Activated CD4-positive, alpha-beta T cell treated with anti-CD3 and anti-CD28 coated beads, Interleukin-2, amount 10 ng/mL, durations not matched to agents 24 days and 14 days (primary cell): ENCODE measurements at places on chromosomes 3 and 15.

GRCh38 chr15:101382544-101382943 lies 87.5 kb upstream of the SNRPA1 start:
- DNase-seq: no peak

DNA sequence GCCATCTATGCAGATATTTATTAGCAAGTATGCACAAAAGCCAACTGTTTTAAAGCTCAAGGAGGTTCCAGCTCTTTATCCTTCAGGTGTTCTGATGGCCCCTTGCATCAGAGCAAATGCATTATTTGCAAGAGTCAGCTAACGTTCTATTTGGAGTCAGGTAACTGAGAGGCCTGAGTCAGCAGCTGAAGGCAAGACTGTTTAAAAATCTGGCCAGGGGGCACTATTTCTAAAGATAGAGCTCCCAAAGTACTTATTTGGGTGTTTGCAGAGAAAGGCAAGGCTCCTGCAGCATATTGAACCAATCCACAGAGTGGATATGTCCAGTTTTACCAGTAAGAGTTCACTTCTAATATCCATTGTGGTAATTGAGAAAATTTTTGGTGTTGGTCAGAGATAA lies 146.1 kb downstream of the LRTM1 start:
- no peak for DNase-seq

GRCh38 chr15:85094685-85095084 lies 113.0 kb downstream of the PDE8A start:
- no peak for DNase-seq

DNA sequence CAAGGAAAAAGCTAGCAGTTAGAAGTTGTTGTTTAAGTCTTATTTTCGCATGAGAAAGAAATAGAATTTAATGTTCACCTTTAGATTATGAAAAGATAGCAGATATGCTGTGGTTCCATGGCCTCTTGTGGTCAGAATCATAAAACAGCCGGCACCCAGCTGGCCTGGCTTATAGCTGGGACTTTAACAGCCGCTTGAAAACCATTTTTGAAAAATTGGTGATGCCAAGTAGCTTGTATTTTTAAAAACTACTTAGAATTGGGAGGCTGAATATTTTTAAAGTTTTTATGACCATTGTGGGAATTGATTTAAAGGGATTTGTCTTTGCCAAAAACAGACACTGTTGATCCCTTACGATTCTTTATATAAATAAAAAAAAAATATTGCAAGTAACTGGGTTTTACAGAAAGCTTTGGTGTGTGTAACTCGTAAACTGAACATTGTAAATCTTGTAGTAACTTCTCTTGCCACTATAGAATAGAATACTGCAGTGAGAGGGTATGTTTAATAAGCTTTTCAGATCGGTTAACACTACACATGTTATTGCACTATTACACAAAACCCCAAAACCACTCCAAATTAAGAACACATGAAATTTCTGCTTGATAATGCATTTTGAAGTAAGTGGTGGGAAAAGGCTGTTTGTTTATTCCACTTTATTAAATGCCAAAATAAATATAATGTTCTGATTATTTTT lies 6.6 kb downstream of the ARRDC4 start:
- no peak for DNase-seq

DNA sequence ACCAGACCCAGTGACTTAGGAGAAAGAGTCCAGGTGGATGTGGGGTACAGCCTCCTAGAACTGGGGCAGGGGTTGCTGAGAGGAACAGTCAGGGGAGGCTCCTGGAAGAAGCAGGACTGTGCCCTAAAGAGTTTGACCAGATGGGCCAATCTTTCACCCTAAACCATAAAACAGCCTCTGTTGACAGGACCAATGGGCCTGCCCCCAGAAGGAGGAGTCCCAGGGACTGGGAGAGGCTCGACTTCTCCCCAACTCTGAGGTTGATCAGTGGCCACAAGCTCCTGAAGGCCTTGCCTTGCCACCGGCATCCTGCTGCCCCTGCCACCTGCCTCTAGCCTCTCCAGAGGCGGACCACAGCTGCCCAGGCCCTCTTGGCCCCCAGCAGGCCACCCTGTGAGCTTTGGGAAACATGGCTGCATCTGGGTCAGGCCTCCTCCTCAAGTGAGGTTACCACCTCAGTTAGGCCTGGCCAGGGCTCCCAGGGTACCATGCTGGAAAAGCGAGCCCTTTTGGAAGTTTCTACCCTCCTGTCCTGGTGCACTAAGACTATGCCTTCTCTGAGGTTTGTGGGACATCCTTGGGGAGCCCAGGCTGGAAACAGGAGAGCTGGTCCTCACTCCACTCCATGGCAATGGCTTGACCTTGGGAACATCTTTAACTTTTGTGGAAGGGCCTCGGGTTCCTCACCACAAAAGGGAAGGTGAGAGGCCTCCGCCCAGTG lies 2.8 kb downstream of the VIPR1 start:
- no peak for DNase-seq

- DNase-seq: no peak
These were observed 84.5 kb upstream of the NMNAT3 start for GRCh38 chr3:139762302-139762701.
